ENCODE measurements at places on chromosomes 11 and 22.

DNA sequence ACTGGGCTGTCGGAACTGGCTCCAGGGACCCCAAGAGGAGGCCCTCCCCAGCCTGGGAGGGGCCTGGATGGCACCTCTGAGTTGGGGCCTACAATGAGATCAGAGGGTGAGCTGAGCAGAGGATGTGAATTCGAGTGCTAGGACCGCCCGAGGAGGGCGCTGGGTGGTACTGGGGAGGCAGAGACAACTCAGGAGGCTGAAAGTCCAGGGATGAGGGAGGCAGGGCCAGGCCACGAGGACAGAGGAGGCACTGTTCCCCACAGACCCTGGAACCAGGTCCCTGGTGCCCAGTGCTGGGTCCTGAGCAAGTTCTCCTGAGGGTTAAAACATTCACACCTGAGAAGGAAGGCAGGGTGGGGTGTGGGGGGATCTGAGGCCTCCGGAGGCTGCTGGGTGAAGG is 218.0 kb downstream of the CTTN start:
- no peak for DNase-seq

DNA sequence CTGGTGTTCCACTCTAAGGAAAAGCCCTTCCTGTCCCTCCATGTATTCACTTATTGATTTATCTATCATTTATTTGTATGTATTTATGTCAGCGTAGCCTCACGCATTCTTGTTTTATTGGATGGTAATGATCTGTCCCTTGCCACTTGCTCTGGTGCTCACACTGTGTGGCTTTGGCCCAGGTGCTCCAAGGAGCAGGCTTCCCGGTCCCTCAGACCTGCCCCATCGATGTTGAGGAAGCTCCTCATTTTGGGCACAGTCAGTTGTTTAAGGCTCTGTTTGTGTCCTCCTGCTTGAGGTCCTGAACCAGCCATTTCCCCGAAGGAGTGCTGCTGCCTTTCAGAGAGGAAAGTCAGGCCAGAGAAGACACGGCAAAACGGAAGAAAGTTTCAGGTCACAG is 1485.4 kb downstream of the TBC1D22A start:
- DNase-seq = no peak

- DNase-seq = no peak
These were observed 390 bp upstream of the CKAP5 start for GRCh38 chr11:46846510-46846830.

GRCh38 chr11:122775675-122776271 is 62.5 kb upstream of the CRTAM start:
- DNase-seq = no peak

- no peak for DNase-seq
These were observed 98.9 kb upstream of the TP53AIP1 start for GRCh38 chr11:129041611-129042018.

- DNase-seq = no peak
These were observed 12.1 kb upstream of the OR10A5 start for GRCh38 chr11:6833356-6833755.

DNA sequence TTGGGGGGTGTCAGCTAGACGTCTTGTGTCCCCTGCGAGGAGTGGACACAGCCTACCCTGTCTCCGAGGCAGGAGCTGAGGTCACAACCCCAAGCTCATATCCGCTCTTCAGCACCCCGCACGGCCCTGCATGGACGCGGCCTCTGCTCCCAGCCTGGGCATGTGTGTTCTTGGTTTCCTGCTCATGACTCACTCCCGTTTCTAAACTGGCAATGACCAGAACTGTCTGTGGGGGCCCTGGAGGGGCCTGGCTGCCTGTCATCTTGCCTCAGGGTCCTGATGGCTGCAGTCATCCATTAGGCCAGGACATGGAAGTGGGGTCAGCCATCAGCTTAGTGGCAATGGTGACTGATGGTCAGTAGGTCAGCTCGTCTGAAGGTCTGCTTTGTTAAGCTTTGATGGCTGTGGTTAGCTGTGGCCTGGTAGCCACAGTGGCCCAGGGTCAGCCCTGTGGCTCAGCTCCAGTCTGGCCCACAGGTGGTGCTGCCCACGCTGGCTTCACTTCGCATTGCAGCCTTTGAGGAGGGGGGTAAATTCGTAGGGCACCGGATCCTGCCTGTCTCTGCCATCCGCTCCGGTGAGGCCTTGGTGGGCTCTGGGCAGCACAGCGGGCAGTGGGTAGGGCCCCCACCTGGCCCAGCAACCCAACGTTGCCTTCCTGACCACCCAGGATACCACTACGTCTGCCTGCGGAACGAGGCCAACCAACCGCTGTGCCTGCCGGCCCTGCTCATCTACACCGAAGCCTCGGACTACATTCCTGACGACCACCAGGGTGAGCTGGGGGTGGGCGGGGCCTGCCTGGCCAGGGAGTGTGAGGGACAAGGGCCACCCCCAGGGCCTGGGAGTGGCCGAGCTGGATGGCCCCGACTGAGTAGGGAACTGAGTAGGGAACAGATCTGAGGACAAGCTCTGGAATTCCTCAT is 12.0 kb downstream of the PLCB3 start:
- DNase-seq = peak; percentile 29

- no peak for DNase-seq
These were observed 30.1 kb downstream of the ELFN2 start for GRCh38 chr22:37397226-37397625.

DNA sequence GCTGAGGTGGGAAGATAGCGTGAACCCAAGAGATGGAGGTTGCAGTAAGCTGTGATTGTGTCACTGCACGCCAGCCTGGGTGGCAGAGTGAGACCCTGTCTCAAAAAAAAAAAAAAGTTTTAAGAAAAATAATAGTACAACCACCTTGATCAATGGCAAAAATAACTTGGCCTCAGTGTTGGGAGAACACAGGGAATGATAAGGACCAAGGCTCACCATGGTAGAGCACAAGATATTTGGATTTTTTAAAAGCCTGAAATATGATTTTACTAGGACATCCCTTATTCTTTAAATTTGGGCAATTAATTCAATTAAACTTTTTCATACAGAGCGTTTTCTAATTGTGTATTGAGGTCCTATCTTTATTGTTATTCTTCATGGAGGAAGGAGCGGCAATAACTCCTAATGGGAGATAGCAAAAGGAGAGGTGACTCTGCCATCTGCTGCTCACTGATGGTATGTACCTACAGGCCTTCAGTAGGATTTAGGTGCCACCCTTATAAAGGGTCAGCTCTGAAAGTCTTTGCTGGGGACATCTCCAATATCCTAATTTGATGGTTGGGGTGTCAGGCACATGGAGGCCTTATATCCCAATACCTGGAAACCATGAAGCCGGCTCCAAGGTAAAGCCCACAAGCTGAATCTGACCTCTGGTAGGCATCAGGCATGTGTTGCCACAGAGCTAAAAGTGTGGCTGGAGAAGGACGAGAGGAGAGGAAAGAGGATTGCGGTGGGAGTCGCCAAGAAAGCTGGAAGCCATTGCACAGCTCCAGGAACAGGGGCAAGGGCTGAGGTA is 21.9 kb upstream of the POLD3 start:
- DNase-seq = no peak

DNA sequence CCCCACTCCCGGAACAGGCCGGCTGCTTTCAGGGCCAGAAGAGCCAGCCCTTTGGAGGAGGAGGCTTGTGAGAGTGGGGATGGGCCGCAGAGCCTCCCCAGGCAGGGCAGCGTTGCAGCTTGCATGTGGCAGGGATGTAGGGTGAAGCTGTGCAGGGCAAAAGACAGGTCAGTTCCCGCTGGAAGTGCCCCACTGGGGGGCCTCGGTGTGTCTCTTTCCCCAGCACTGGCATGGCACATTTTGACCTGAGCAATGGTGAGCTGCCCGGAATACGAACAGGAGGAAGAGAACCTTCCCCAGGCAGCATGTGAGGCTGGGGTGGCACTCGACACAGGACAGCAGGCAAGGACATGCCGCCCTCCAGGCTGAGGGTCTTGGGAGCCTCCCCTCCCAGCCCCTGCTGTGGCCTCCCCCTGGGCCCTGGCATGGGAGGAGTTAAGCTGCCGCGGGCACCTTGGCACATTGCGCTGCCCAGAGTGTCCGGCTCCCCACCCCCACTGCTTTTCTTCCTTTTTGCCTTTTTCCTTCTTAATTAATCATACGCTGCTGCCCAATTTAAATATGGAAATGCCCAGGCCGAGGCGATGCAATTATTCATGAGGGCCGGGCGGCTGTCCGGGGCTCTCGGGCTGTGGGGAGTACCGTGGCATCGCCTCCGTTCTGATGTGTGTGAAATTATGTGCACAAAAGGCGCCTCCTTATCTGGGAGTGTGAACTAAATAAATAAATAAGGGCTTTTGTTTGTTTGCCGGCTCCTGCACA is 76.0 kb upstream of the WNT7B start:
- no peak for DNase-seq

GRCh38 chr22:43433451-43434274 is 21.8 kb downstream of the MPPED1 start:
- no peak for DNase-seq

DNA sequence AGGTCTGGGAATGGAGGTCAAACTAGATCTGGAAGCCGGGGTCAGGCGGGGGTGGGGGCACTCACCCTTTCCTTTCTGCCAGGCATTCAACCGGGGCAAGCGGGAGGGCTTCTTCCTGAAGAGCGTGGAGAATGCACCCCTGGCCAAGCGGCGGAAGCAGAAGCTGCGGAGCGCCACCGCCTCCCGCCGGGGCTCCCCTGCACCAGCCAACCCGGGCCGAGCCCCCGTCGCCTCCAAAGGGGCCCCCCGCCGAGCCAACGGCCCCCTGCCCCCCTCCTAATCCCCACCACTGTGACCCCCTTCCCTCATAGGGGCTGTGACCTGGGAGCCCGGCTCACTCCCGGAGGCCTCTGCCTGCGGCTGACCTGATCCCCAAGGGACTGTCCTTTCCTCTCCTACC is 12.2 kb downstream of the RPS6KA4 start:
- no peak for DNase-seq

- DNase-seq = no peak
These were observed 117.6 kb downstream of the DSCAML1 start for GRCh38 chr11:117679461-117679860.

DNA sequence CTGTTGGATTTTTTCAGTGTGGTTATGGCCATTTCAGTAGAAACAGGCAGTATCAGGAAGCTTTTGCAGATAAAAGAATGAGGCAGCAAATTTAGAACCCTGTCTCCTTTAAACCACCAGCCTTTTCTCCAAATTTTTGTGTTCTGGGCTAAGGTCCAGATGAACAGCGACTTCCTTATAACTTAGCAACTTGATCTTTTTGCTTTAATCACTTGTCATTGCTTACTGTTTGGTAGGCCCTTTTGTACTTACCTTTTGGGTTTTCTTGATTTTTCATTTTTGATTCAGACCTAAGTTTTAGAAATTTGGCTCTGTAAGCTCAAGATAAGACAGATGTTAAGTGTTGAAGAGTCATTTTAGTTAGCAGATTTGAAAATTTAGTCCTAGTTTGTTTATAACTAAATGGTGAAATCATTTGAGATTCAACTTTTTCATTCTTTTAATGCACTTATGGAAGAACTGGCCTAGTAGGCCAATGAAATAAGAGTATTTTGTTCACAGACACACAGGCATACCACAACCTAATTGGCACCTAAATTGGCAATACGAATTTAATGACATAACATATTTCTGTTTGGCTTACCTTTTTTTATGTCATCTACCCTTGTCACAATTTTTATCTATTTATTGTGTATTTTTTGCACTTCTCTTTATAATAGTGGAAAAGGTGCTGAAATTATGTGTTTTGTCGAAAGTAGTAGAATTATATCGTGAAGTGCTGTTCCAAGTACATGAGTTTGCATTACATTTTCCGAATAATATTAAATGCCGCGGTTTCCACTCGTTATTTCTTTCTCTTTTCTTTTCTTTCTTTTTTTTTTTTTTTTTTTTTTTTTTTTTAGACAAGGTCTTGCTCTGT is 2.1 kb downstream of the RTN3 start:
- DNase-seq = no peak

Measured in renal pelvis (tissue), 12 donors.